ENCODE measurements at places on chromosomes 12 and 14.

DNA sequence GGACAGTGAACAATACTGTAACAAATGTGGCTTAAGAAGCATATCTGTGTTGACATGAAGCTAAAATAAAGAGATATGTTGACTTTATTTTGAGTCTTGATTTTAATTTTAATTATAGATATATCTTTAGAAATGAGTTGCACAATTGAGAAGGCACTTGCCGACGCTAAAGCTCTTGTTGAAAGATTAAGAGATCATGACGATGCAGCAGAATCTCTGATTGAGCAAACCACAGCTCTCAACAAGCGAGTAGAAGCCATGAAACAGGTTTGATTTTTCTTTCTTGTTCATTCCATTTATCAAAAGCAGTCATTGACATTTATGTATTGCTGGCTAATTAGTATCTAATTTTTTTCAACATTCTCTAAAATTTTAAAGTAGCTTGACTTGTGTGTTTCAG is 15.8 kb downstream of the FGFR1OP2 start:
- no peak for DNase-seq

DNA sequence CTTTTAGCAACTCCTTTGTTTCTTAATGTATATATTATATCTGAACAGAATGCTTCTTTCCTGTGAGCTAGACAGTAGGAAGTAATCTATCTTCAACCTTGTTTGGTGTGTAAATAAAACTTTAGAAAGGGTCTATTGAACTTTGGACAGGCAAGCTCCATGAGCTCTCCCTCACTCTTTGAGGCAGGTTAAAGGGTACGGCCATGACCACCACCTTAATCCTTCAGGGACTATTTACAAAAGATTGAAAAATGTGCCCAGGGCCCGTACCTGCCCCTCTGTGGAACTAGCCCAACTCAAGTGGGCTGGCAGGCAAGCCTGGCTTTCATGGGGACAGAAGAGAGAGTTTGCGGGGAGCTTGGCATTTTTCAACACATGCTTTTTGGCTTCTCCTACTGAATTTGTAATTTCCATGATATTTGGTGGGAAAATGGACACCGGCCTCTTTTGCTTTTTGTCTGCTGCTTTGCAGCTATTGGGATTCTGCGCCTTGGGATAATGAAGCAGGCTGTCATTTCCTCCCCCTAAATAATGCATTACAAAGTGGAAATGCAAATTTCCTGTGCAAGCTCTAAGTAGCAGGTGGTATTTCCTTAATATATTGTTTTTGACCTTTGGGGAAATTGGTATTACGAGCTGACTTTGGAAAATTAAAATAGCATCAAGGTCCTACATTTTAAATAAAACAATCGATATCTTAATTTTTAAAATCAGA is 106.0 kb downstream of the HMGA2 start:
- DNase-seq, result no peak

DNA sequence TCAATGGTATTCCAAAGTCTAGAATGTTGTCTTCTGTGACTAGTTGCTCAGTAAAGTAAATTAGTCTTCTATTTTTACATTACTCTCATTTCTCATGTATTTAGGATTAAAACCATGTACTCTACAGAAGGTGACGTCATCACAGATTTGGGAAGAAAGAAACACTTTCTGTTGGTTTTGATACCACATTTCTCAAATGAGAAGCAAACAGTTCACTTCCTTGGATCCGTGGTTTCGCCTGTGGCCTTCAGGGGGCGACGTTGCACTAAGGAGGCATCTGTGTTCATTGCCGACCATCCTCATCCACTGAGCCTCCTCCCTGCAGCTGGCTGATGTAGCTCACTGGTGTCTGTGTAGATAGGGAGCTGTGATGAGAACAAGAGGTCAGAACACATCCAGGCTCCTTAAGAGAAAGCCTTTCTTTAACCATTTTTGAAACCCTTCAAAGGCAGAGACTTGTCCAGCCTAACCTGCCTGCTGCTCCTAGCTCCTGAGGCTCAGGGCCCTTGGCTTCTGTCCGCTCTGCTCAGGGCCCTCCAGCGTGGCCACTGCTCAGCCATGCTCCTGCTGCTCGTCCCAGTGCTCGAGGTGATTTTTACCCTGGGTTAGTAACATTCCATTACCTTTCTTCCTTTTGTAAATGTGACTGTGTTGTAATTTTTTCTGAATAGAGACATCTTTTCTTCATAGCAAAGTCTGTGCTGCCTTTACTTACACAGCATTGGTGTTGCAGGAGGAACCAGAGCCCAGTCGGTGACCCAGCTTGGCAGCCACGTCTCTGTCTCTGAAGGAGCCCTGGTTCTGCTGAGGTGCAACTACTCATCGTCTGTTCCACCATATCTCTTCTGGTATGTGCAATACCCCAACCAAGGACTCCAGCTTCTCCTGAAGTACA is 220.6 kb upstream of the OR4E1 start:
- DNase-seq, result no peak

GRCh38 chr12:13947276-13947946 is 34.0 kb downstream of the GRIN2B start:
- no peak for DNase-seq

- no peak for DNase-seq
Measured at GRCh38 chr12:57085999-57086492, 2.9 kb upstream of the NAB2 start.

- no peak for DNase-seq
Measured at GRCh38 chr12:129305851-129306250, 452.6 kb downstream of the GLT1D1 start.

GRCh38 chr12:24467226-24467625 is 481.7 kb downstream of the BCAT1 start:
- no peak for DNase-seq

DNA sequence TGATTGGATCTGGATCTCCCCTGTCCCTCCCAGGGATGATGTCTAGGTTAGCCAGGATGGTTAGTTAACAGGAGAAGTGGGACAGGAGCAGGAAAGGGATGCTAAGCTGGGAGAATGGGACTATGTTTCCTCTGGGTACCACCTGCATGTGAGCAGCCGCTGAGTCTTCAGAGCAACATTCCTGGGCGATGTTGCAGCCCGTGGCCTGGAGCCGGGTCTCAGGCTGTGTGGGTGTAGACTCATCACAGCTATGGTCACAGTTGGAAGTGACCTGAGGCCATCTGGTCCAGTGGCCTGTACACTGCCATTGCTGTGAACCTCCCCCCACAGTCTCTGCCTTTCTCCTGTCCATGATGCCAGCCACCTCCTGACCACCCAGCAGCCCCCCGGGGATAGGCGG is 422.6 kb downstream of the DPF3 start:
- DNase-seq, result no peak

- peak; percentile 35 for DNase-seq
Measured at GRCh38 chr12:47078733-47079467, 521 bp upstream of the PCED1B start.

DNA sequence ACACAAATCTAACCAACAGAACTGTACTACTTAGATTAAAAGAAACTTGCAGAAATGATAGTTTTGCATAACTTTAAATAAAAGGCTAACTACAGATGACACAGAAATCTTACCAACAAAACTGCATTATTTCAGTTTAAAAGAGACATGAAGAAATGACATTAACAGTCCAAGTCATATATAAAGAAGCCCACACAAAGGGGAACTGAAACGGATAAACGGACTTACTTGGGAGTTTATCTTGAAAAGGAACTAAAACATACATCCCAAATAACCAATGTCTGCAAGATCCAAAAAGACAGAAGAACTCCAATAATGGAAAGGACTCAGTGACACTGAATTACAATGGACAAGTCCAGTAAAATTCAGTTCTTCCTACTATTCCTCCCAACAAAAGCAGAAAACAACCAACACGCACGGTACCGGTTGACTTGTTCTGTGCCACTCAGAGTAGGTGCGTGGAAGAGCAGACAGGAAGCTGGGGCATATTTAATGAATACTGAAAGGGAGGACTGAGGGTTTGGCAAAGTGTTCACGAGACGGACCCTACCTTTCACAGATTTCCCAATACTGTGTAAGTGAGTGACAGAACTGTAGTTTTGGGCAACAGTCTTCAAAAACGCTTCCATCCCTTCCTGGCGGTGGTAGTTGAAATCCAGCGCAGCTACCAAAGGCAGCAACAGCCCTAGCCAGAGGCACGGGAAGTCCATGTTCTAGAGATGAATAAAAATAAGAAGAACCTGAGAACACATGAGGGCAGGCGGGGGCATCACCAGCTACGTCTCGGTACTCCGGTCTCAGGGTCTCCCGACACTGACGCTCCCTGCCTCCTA is 627 bp downstream of the CPM start:
- no peak for DNase-seq

- no peak for DNase-seq
Measured at GRCh38 chr14:56224691-56225681, 106.8 kb downstream of the PELI2 start.

DNA sequence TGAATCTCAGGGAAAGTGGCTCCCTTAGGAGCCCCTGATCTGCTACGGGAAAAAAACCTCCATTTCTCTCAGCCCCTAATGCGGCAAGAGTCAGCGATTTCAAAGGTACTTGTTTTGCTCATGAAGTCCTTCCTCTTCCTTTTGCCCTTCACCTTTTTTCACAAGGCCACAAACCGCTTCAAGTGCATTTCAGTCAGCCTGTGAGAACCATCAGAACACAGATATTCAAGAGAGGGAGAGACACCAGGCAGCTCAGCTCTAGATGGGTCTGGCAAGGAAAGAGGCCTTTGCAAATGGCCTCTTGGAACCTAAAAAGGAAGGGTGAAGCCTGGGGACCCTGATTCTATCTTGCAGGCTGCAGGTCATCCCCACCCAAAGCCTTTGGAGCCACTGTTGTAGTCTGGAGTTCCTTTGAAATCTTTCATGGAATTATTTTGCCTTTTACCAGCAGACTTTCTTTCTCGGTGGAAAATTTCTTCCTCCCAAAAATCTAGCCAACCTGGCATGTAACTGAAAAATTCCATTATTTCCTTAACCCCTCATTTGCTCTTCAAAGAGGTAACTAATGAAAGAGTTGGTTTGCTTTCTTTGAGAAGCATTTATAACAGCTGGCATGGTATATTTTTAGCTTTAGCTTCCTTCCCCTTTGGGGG is 145.0 kb downstream of the SAMD4A start:
- no peak for DNase-seq

DNA sequence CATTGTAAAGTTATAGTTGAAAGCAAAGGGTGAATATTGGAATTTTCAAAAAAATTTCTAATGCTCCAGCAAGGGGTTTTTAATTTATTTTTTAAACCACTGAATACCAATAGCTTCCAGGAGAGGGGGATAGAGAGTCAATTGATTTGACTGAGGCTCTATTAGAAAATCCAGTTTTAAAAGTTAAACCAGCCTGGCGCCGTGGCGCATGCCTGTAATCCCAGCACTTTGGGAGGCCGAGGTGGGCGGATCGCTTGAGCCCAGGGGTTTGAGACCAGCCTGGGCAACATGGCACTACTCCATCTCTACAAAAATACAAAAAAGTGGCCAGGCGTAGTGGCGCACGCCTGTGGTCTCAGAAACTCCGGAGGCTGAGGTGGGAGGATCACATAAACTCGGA is 150.1 kb downstream of the SLC38A4 start:
- peak; percentile 70 for DNase-seq

- no peak for DNase-seq
Measured at GRCh38 chr14:36824854-36825253, 163.2 kb downstream of the PAX9 start.

GRCh38 chr12:62977418-62977817 is 42.5 kb upstream of the PPM1H start:
- no peak for DNase-seq

DNA sequence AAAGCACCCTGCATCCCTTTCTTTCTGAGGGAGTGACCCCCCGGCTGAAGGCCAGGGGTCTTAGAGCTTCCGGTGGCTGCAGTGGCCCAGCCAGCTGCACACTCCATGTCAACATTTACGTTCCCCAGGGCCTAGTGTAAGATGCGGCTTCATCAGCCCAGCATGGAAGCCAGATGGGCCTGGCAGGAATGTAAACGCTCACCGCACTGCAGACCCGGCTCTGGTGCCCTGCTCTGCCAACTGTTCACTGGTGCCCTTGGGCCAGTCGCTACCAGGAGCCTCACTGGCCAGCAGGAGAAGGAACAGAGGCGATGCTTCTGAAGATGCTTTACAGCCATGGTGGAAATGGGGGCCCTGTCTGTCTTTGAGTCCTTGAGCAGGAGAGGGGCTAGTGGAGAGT is 8.6 kb upstream of the TMEM119 start:
- no peak for DNase-seq

- no peak for DNase-seq
Measured at GRCh38 chr12:966724-967123, 17.2 kb upstream of the RAD52 start.

- DNase-seq, result no peak
Measured at GRCh38 chr14:103898204-103898603, 30.1 kb upstream of the TDRD9 start.

DNA sequence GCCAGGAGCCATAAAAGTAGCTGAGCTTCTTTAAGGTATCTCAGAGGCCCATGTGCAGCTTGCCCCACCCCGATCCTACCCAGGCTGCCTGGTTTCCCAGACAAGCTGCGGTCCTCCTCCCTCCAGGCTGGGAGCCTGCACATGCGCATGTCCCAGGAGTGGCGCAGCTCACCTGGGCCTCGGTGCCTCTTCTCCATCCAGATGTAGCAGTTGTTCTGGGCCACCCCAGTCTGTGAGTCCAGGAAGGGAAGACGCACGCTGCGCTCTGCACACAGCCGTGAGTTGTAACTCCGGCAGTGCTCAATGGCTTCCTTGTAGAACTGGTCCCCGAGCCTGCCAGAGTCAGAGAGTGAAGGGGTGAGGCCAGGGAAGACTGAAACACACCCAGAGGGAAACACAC is 122.3 kb downstream of the DPF3 start:
- no peak for DNase-seq

- DNase-seq, result no peak
Measured at GRCh38 chr14:55201219-55202101, 10.1 kb upstream of the DLGAP5 start.

DNA sequence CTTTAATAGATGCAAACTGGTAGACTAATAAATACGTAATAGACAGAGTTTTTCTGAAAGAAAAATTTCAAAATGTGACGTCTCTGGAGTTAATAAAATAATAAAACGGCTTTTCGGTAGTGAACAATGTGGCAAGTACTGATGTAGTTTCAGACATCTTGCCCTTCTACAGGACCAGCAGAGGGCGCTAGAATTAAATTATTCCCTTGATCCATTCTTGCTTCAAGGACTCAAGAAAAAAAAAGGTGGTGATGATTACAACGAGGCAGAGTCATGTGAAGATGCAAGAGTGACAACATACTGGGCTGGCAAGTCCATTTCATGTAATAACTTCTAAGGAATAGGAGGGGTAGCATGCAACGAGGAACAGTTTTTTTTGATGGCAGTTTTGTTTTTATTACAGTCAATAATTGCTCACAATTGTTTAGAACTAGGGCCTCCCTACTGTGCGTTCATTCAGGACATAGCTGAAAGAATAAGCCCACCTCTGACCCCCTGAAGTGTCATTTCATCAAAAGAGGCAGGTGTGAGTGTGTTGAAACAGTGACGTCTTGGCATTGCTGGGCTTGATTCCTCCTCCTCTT is 101.0 kb upstream of the GZMB start:
- peak; percentile 77 for DNase-seq

Measured in LHCN-M2 (cell line).